ENCODE measurements at places on chromosomes 13 and 19.

GRCh38 chr13:96783511-96783910 is 210.8 kb downstream of the OXGR1 start:
- DNase-seq, result peak; percentile 26

- DNase-seq, result no peak
These were observed 23.9 kb upstream of the CXCL17 start for GRCh38 chr19:42466521-42467182.

DNA sequence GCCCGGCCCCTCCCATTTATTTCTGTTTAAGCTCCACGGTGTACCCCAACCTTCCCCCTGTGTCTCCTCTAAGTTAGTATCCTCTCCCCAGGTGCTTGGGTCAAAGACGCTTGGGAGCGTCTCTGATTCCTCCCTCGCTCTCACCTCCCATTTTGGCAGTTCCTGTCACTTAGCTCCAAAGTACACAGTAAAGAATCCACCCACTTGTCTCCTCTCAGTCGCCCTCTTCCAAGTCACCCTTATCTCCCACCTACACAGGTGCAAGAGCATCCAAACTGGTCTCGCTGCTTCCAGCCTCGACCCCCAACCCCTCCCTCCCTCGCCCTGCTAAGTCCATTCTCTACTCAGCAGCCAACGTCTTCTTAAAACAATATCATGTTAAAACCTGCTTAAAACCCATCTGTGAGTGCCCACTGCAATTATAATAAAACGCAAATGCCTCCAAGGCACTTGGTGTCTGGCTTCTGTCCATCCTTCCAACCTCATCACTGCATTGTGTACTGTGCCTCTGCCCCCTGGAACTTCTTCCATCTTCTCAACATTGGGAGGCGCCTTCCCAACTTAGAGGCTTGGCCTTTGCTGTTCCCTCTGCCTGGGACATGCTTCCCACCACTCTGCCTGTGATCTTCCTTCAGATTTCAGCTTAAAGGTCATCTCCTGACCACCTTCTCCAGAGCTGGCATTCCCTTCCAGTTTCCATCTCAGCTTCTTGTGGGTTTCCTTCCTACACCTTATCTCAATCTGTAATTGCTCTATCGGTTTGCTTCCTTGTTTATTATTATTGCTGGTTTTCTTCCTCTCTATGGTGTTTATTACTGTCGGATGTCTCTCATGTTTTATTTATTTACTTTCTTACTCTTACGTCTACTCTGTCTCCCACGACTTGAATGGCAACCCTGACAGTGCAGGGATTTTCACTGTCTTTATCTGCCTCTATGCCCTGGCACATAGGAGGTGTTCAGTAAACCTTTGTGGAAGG is 9.5 kb upstream of the KLK14 start:
- no peak for DNase-seq

- peak; percentile 56 for DNase-seq
These were observed 146.7 kb upstream of the FNDC3A start for GRCh38 chr13:48828962-48829411.

GRCh38 chr13:26440111-26440510 is 117.4 kb upstream of the WASF3 start:
- DNase-seq, result no peak

DNA sequence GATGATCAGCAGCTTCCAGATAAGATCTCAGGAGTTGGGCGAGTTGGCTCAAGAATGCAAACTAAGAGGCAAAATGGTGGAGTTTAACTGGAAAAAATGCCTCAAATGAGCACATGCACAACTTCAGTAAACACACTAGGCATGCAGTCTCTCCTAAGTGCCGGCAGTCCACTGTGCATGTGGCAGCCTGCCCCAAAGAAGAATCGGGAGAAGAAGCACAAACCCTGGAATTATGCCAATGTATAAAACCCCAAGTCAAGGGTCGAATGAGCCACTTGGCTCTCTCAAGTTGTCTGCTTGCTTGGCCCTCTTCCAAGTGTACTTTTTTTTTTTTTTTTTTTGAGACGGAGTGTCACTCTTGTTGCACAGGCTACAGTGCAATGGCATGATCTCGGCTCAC is 53.3 kb upstream of the SLITRK1 start:
- no peak for DNase-seq
